NCI-H1417 (cell line): ENCODE measurements at places on chromosomes 2 and 18.

- DNase-seq, result no peak
Measured at GRCh38 chr2:207163053-207163755, 2.5 kb downstream of the KLF7 start.

- DNase-seq, result no peak
Measured at GRCh38 chr2:96315400-96316071, 9.6 kb upstream of the ITPRIPL1 start.

GRCh38 chr2:73177645-73178255 lies 24.6 kb upstream of the NOTO start:
- no peak for DNase-seq

- DNase-seq, result no peak
Measured at GRCh38 chr2:129606496-129607270, 372.8 kb upstream of the RAB6C start.

DNA sequence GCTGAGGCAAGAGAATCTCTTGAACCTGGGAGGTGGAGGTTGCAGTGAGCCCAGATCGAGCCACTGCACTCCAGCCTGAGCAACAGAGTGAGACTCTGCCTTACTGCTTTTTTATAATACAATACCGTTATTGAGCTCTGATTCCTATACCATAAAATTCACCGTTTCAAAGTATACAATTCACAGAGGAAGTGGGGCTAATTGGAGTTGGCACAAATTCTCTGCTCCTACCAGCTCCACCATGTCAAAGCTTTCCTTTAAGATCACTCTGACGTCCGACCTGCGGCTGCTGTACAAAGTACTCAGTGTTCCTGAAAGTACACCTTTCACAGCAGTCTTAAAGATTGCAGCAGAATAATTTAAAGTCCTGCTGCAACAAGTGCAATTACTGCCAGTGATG lies 29.6 kb upstream of the CYBRD1 start:
- DNase-seq, result no peak

- no peak for DNase-seq
Measured at GRCh38 chr2:142065156-142065555, 65.7 kb downstream of the LRP1B start.

DNA sequence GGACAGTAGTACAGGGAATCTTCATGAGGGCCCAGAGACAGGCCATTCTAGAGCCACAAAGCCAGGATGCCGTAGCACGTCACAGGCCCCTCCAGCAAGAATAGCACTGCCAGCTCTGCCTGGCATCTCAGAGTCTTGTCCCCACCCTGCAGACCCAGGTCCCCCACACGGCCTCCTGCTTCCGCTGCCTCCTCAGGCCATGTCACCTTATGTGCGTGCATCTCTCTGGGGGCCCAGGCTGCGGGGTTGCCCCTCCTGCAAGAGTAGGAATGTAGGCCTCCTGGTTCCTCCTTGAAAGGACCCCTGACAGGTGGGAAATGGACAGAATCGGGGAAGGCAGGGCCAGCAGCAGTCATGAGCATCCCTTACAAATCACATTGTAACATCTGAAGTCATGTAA lies 49.8 kb downstream of the ADI1 start:
- DNase-seq, result no peak

DNA sequence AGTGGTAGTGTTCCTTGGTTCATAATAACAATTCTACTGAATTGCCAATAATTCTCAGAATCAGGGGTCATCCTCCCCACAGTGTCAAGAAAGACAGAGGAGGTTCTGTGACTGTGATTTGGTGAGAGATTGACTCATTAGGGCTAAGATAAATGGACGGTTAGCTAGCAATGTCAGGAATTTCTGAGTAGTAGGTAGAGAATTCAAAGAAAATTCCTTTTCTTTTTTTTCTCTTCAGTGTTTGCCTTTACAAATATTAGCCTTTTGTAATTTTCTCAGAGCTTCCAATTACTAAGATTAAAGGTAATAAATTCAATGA lies 16.8 kb upstream of the CRIM1 start:
- no peak for DNase-seq

DNA sequence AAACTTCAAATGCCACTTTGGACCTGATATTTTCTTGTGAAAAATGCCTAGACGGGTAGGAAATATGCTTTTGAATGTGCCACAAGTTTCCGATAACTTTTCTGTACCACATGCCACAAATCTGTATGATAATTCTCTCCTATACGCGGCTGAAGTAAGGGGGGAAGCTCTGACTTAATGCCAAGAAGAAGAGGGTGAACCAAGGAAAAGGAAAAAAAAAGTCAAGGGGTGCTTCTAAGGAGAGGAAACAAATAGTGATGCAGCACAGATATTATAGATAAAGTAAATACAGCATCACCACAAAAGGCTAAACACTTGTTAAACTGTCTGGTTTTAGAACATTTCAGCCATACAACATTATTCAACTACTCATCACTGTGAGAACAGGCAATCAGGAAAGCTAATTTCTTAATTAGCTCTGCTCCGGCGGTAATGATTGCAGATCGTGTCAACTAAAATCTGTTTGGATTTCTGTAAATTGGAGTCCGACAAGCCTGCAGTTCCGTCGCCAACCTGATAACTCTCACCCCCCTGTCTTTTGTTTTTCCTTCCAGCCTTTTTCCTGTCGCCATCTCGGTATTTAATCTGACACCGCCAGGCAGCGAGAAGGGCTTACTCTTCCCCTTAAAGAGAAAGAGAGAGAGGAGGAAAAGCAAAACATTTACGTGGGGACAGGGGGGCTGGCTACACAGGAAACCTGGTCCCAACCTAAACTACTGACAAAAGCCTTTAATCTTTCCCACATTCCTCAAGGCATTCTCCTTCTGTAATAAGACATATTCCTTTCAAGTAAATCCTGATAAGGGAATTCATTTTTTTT lies 67.5 kb downstream of the ZEB2 start:
- DNase-seq, result peak; percentile 33

DNA sequence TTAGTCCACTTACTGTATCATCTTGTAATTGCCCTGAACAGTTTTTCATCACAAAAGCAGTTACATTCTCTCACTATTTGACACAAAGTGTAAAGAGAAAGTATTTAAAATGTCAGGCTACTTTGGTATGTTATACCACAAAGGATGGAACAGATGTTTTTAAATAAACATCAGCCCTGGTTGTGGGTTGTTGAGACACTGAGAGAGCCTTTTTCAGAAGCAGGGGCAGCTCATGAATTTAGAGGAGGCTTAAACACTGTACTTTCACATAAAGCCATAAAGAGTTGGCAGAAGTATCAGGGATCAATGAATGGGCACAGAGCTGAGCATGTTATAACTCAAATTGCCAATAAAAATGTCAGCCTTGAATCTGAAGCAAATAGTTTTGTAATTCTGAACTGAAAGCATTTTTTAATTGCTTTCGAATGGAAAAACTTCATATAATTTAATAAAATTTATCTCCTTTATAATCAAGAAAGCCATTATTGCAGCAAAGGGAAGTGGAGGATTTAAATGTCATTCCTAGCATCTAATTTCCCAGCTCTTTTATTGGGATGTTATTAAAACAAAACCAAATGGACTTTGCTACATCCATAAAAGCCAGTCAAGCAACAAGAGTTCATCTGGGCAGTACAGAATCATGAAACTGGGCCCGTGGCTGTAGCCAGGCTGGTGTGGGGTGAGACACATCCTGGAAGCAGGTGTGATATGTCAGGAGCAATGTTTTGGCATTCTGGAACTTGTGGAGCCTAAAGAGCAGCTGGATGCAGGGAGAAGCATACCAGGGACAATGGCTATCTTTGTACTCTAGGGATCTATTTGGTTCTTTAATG lies 95.1 kb upstream of the NT5C1B start:
- no peak for DNase-seq

- DNase-seq, result no peak
Measured at GRCh38 chr18:8713691-8714090, 8.3 kb downstream of the MTCL1 start.

- DNase-seq, result no peak
Measured at GRCh38 chr18:8701546-8702118, 3.7 kb upstream of the MTCL1 start.

GRCh38 chr2:69449906-69450305 lies 12.7 kb upstream of the NFU1 start:
- DNase-seq, result no peak

DNA sequence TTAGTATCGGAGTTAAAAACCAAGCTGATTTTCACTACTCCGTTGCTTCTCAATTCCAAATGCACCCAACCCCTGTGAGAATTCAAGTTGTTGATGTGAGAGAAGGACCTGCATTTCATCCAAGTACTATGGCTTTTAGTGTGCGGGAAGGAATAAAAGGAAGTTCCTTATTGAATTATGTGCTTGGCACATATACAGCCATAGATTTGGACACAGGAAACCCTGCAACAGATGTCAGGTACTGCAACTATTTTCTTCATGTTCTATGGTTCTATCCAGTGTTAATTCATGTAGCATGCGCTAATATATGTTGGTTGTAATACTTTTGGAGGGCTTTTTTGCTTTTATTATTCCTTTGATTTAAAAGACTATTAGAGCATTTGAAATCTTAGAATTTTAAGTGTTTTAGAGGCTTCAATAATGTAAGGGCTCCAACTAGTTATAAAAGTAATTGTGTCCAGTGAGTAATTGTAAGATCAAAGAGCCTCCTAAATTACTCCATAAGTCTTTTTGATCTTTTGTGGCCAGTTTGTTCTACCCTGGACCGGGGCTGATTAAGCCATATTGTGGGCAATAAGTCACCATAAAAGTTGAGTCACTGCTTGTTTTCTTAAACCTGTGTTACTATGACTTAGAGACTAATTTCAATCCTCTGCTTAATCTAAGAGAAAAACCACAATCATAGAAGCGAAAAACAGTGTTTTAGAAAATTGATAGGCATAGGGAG lies 22.9 kb downstream of the DSG4 start:
- DNase-seq, result no peak

GRCh38 chr2:219513787-219514186 lies 495 bp upstream of the ASIC4 start:
- no peak for DNase-seq

DNA sequence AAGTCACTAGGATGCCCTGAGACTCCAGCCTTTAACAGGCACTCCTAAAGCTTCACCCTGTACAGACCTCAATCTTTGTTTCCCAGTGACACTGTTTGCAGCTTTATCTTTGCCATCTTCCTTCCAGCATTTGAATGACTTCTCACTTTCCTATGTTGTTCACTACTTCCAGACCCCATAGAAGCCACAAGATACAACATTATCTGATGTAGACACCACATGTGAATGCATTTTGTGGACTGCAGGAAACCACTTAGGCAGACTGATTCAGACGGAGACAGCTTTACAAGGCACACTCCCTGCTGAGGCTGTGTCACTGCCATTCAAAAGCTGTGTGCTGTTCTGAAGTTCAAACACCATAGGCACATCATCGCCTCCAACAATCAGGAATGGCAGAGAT lies 67.3 kb upstream of the SPATS2L start:
- peak; percentile 7 for DNase-seq

GRCh38 chr2:159157361-159158209 lies 128.9 kb downstream of the WDSUB1 start:
- DNase-seq, result no peak

DNA sequence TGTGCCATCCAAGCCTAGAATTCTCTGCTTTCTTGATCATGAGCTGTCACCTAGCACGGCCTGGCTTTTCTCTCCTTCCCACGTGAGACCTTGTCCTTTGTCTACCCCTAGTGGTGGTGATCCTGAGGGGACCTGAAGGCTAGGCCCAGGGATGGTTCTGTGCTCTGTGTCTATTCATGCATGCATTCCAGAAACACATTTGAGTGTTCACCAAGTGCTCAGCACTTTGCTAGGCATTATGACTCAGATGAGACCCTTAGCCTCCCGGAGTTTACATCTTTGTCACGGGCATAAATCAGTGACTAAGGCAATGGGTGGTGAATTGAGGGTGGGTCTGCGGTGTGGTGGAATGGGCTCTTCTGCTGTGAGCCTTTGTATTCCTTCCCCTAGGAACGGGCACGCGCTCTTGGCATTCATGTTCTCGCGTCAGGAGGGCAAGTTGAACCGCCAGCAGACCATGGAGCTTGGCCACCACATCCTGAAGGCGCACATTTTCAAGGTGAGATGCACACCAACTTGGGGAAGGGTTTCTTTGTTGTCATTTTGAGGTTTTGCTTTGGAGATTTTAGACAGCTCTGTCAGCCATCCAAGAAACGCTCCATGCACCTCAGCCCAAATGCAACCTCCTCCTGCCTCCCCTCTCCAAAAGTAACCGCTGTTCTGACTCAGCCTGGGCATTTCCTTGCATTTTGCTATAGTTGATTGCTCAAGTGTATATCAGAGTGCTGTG lies 100.9 kb downstream of the WDSUB1 start:
- no peak for DNase-seq

DNA sequence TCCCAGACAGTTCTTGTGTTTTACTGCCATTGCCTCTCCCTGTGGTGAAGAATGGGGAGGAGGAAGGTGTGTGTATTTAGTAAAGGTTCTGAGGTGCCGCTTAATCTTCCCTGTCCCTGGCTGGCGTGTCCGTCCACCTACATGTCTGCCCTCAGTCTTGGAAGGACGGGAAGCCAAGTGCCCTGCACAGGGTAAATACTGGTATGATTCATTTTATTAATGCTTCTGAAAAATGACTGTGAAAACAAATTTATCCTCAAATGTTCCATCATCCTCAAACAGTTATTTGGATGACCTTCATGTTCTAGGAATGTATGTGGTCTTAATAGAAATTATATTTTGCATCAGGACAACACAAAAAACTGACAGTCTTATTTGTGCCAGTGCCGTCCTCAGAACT lies 6.6 kb downstream of the EPAS1 start:
- no peak for DNase-seq

GRCh38 chr2:66929632-66930338 lies 467.3 kb upstream of the ETAA1 start:
- no peak for DNase-seq

DNA sequence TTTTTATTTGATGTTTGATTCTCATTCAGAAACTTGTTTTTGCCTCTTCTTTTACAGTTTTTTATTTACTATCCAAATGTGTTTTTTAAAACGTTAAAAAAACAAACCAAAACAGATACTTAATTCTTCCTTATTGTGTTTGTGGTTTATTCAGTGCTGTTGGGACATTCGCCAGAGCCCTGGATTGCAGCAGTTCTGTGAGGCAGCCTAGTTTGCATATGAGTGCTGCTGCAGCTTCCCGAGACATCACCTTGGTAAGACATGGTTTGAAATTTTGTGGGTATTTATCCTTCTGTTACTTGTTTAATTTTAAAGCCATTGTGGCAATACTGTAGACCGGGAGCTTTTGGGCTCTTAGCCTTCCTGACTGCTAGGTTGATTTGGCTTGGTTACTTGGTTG lies 91.2 kb downstream of the MTA3 start:
- no peak for DNase-seq

DNA sequence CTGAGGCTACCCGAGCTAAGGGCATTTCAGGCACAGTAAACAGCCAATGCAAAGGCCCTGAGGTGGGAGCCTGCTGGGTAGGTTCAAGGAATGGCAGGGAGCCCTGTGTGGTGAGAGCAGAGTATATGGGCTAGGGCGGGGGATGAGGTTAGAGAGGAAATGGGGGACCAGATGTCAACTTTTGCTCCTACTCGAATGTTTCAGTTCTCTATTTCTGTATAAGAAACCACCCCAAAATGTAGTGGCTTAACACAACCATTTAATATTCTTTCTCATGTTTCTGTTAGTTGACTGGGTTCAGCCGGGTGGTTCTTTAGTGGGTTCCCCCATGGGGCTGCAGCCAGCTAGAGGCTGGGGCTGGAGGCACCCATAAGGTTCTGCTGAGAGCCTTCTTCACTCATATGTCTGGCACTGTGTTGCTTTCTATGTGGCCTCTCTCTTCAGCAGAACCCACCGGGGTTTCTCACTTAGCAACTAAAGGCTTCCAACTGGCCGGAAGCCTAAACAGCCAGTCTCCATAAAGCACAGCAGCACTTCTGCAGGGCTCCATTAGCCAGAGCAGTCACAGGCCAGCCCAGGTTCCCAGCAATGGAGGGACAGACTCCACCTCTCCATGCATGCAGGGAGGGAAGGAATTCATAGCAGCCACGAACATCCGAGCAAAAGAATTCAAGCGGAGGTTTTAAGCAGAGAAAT lies 5.6 kb upstream of the ATOH8 start:
- no peak for DNase-seq
